ENCODE measurements at places on chromosomes 7 and 10. TPM values are rescaled to one million over a fixed set of nuclear protein-coding genes. Genes with fewer than 3 reads are reported as not detected.

Gene HOXA1
- 0.80 TPM for total RNA-seq

Gene CCSER2
- 49.9 TPM for total RNA-seq

GRCh38 chr10:61541960-61542359 lies 88.8 kb upstream of the TMEM26 start:
- no peaks in the 10 kb centered on the region for H3K36me3 ChIP-seq
- no peak overlapping the region for H3K27ac ChIP-seq
- no peaks in the 10 kb centered on the region for H3K27me3 ChIP-seq
- no peak overlapping the region for H3K4me3 ChIP-seq

GRCh38 chr10:108034829-108035228 lies 870.3 kb upstream of the SORCS1 start:
- H3K36me3 ChIP-seq = no peaks in the 10 kb centered on the region
- H3K27me3 ChIP-seq = no peaks in the 10 kb centered on the region
- H3K4me3 ChIP-seq = no peak overlapping the region
- H3K4me1 ChIP-seq = no peaks in the 10 kb centered on the region
- DNase-seq = no peak

- no peaks in the 10 kb centered on the region for H3K36me3 ChIP-seq
- no peak overlapping the region for H3K27ac ChIP-seq
- no peaks in the 10 kb centered on the region for H3K27me3 ChIP-seq
- no peak for DNase-seq
These were observed 152.5 kb upstream of the YAE1 start for GRCh38 chr7:39413636-39414223.

DNA sequence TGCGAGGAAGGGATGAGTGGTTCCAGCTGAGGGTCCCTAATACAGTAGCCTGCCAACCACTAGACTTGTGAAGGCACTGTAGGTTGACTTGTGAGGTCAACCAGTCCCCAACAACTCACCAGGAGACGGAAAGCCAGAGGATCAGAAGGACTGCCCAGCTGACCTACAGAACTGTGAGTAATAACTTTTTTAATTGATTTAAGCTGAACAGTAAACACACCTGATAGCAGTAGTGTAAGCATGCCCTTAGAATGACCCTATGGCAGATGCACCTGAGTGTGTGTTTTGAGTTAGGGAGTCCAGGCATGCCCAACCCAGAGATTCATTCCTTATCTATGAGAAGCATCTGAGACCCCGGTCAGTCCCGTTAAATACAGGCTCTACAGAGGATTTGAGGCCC lies 14.1 kb downstream of the PRLHR start:
- no peak overlapping the region for H3K4me3 ChIP-seq
- H3K27ac ChIP-seq = no peak overlapping the region
- no peaks in the 10 kb centered on the region for H3K27me3 ChIP-seq
- DNase-seq = no peak

DNA sequence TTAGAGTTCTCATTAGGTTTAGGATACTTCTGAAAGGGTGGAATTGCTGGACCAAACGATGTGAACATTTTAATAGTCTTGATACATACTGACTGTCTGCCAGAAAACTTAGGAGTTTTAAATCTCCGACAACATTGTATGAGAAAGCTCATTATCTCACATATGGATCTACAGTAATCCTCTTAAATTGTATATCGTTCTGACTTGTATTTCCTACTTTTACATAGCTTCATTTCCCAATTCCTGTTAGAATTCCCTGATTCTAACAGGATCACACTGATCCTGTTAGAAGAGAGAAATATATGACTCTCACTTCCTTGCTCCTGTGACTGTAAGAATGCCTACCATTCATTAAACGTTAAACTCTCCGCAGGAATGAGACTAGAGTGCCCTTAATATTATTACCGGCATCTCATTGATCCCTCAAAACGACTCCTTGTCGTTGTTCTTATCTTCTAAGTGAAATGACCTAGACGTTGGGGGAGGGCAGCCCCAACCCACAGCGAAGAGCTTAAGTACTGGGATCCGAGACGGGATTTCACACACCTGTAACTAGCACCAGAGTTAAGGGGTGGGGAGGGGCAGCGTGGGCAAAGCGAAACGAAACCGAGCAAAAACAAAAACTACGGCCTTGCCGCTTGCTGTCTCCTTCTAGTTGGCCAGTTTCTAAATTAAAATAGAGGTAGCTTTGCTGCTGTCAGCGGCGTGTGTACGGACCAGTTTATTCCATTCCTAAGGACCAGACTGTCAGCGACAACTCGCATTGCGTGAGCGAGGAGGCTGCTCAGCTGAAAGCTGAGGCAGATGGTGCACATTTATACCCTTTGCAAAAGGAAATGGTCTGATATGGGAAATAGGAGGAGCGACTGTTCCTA lies 678 bp upstream of the TMEM106B start:
- H3K27ac ChIP-seq = peak overlapping the region; percentile 97
- no peaks in the 10 kb centered on the region for H3K4me1 ChIP-seq
- no peaks in the 10 kb centered on the region for H3K36me3 ChIP-seq
- peak overlapping the region; percentile 75 for H3K4me3 ChIP-seq
